Pancreas (tissue), 10 donors: ENCODE measurements at places on chromosomes 12 and 14. TPM values are rescaled to one million over a fixed set of nuclear protein-coding genes. Genes with fewer than 3 reads are reported as not detected.
A peak's percentile ranks its signal among the peaks of the same experiment; 100 is the strongest.

SMIM41 gene
- not detected for polyA plus RNA-seq

LGR5 gene
- polyA plus RNA-seq: 0.09 TPM

CEBPE gene
- polyA plus RNA-seq: not detected

NPFF gene
- polyA plus RNA-seq: 0.99 TPM

PCBP2 gene
- 403 TPM for polyA plus RNA-seq

ACRBP gene
- 2.2 TPM for polyA plus RNA-seq

TAC3 gene
- polyA plus RNA-seq: 4.4 TPM

DNA sequence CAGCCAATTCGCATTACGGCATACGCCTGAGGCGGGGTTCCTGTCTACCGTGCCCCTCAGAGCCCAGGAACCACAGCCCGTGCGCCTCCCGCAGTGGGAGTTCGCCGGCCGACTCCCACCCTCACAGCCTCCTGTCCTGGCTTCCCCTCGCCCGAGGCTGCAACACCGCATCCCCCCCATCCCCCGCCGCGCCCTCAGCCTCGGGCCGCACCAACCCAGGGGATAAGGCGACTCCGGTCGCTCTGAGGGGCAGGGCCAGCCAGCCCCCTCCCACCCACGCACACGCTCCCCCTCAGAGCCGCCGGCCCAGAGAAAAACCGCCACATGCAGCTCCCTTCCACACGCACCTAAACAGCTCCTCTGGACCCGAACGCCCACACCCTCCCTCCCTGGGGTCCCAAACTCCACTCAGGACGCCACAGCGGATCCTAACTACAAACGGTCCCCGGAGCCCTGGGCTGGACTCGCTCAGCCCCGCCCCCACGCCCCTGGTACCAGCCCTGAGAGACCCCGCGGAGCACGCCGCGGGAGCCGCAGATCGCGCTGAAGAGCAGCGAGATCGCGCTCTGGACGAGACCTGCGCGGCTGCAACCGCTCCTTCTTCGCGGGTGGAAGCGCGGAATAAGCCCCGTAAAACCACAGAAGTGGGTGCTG lies at the start of gene C14orf39:
Gene C14orf39 (minus strand): TSS at position 466 of the 654 bp plus-strand sequence. CDS start 985 bp downstream, outside the sequence.
- no peak for DNase-seq
- no peak within 1 kb of the TSS for H3K4me3 ChIP-seq
- peaks cover 47% of the 10 kb centered on the region for H3K27me3 ChIP-seq
- no peaks in the 10 kb centered on the region for H3K36me3 ChIP-seq
- H3K27ac ChIP-seq: no peak within 1 kb of the TSS

- no peaks in the 10 kb centered on the region for H3K4me1 ChIP-seq
- H3K4me3 ChIP-seq: no peak overlapping the region
- H3K27ac ChIP-seq: peak overlapping the region; percentile 22
- H3K36me3 ChIP-seq: no peaks in the 10 kb centered on the region
Observed at GRCh38 chr12:130830246-130830551, 8.9 kb downstream of the STX2 start.

DNA sequence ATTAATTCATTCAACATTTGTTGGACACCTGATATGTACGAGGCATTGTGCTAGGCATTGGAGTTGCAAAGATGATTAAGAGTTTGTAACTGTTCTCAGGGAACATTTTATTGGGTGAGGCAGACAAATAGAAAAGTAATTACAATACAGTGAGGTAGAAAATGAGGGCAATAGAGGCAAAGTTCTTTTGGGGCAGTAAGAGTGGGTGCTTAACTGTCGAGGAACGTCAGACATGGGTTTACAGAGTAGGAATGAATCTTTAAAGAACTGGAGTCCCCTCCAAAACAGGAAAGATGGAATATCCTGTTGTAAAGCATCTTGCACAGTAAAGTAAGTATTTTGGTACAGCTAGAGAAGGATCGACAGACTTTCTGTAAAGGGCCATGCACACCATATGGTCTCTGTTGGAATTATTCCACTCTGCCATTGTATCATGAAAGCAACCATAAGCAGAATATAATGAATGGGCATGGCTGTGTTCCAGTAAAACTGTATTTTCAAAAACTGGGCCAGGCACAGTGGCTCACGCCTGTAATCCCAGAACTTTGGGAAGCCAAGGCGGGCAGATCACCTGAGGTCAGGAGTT lies 9.1 kb downstream of the CREBL2 start:
- H3K27ac ChIP-seq: no peak overlapping the region
- peaks cover 8% of the 10 kb centered on the region for H3K4me1 ChIP-seq
- DNase-seq: no peak
- H3K4me3 ChIP-seq: no peak overlapping the region
- no peaks in the 10 kb centered on the region for H3K27me3 ChIP-seq

GRCh38 chr14:22519877-22520685 lies 68.9 kb downstream of the DAD1 start:
- DNase-seq: no peak
- no peaks in the 10 kb centered on the region for H3K27me3 ChIP-seq
- H3K4me3 ChIP-seq: no peak overlapping the region
- no peaks in the 10 kb centered on the region for H3K36me3 ChIP-seq

GRCh38 chr14:99015833-99016232 lies 256.2 kb downstream of the BCL11B start:
- no peak overlapping the region for H3K4me3 ChIP-seq
- no peak overlapping the region for H3K27ac ChIP-seq
- H3K4me1 ChIP-seq: no peaks in the 10 kb centered on the region
- no peaks in the 10 kb centered on the region for H3K36me3 ChIP-seq
- H3K27me3 ChIP-seq: no peaks in the 10 kb centered on the region
- no peak for DNase-seq

GRCh38 chr12:127282786-127283565 lies 984.0 kb upstream of the TMEM132C start:
- DNase-seq: no peak
- H3K4me3 ChIP-seq: no peak overlapping the region
- H3K27me3 ChIP-seq: peaks cover 9% of the 10 kb centered on the region
- no peaks in the 10 kb centered on the region for H3K36me3 ChIP-seq

- no peak overlapping the region for H3K27ac ChIP-seq
- no peak for DNase-seq
- no peaks in the 10 kb centered on the region for H3K36me3 ChIP-seq
- H3K27me3 ChIP-seq: no peaks in the 10 kb centered on the region
Observed at GRCh38 chr14:39956372-39956771, 524.1 kb upstream of the FBXO33 start.

DNA sequence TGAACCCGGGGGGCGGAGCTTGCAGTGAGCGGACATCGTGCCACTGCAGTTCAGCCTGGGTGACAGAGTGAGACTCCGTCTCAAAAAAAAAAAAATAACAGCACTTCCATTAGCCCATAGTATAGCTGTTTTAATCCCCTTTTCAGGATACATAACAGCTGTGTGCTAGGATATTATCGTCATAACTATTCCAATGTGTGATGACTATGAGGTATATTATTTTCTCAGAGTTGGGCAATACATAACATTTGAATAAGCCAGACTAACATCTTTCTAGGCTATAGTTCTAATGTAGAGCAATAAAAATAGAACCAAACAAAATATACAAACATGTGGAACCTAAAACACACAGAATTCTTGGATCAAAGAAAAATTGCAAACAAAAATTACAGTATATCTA lies 57.1 kb downstream of the MARK3 start:
- H3K36me3 ChIP-seq: peaks cover 10% of the 10 kb centered on the region
- H3K4me3 ChIP-seq: no peak overlapping the region
- no peaks in the 10 kb centered on the region for H3K27me3 ChIP-seq
- H3K4me1 ChIP-seq: peaks cover 10% of the 10 kb centered on the region
- no peak for DNase-seq

DNA sequence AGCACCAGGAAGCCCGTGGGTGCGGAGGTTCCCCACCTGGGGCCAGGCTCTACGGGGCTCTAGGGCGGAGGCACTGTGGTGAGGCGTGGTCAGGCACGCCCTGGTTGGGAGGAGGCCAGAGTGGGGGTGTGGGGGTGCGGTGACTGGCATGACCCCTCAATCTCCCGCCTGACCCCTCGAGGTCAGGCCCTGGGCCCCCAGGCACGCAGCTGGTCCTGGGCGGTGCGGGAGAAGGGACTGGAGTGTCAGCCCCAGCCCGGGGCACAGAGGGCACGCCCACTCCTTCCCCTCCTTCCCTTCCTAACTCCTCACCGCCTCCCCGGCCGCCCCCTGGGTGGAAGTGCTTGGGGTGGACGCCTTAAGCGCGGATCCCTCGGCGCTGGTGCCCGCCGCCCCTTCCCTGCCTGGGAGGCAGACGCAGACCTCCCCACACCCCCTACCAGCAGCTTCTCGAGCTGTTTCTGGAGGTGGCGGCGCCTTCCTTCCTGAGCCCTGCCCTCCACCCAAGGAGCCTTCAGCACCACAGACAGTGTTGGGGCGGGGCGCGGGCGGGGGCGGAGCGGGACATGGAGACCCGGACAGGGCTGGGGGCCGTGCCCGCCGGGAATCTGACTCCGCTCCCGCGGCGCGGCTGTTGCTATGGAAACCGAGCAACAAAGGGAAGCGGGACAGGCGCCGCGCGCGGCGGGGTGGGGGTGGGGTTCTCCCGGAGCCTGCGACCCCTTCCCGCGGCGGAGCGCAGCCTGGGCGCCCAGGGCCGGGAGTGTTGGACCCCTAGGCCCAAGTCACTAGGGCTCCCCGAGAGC lies 741 bp upstream of the CRIP2 start:
- H3K4me3 ChIP-seq: peak overlapping the region; percentile 65
- no peaks in the 10 kb centered on the region for H3K27me3 ChIP-seq
- peak overlapping the region; percentile 68 for H3K27ac ChIP-seq
- no peaks in the 10 kb centered on the region for H3K36me3 ChIP-seq
- H3K4me1 ChIP-seq: peaks cover 32% of the 10 kb centered on the region

GRCh38 chr12:62621101-62621638 lies 154.5 kb downstream of the MON2 start:
- H3K36me3 ChIP-seq: no peaks in the 10 kb centered on the region
- no peaks in the 10 kb centered on the region for H3K4me1 ChIP-seq
- no peak overlapping the region for H3K27ac ChIP-seq
- DNase-seq: no peak
